ENCODE measurements at places on chromosomes 4 and X. TPM values are rescaled to one million over a fixed set of nuclear protein-coding genes. Genes with fewer than 3 reads are reported as not detected.

Gene S100G
- not detected for total RNA-seq

Gene TMSB15C
- total RNA-seq = not detected

Gene SPACA5
- total RNA-seq = not detected

Gene RGN
- not detected for total RNA-seq

Gene SH3TC1
- 2.1 TPM for total RNA-seq

Gene PIGA
- total RNA-seq = 28.0 TPM

Gene PRAF2
- total RNA-seq = 2.8 TPM

Gene CASP3
- 28.7 TPM for total RNA-seq

Gene EMD
- total RNA-seq = 135 TPM

Gene CABS1
- total RNA-seq = not detected

Gene BBS12
- total RNA-seq = 3.1 TPM

Gene BEND4
- not detected for total RNA-seq

Gene PCSK1N
- total RNA-seq = 0.36 TPM

Gene HMGB3
- 61.4 TPM for total RNA-seq

Gene TASL
- total RNA-seq = not detected

Gene DUX4
- total RNA-seq = not detected

Gene HAND2
- 6.0 TPM for total RNA-seq

Gene ASMT
- not detected for total RNA-seq

Gene ENAM
- not detected for total RNA-seq

Gene GALNTL6
- total RNA-seq = 0.25 TPM
